CD4-positive, alpha-beta T cell (primary cell): ENCODE measurements at places on chromosomes 4 and X.

- DNase-seq = no peak
These were observed 34.7 kb upstream of the TASL start for GRCh38 chrX:30612250-30612655.

GRCh38 chr4:38504396-38504715, 159.6 kb upstream of the KLF3 start:
- no peak for DNase-seq

GRCh38 chr4:23134331-23134730, 441.6 kb downstream of the GBA3 start:
- DNase-seq = no peak

GRCh38 chr4:67052814-67053675, 492.3 kb downstream of the CENPC start:
- no peak for DNase-seq

DNA sequence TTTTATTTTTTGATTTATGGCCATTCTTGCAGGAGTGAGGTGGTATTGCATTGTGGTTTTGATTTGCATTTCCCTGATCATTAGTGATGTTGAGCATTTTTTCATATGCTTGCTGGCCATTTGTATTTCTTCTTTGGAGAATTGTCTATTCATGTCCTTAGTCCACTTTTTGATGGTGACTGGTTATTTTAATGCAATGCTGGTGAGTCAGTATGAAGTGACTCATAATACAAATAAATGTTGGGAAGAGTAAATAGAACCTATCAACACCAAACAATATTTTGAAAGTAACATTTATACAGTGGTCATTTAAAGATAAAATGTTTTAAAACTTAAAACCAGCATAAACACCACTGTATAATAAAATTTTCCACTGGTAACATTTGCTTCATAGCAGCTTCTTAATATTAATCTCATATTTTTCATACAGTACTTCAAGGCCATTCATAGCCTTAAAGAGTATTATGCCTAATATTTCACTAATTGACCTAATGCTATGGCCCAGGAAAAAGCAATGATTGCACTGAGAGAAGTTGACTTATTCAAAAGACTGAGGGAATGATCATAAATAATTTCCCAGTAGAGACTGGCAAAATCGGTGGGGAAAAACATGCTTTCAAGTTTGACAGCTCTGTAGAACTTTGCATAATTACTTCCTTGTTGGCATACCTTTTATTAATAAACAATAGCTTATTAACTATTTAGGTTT, 33.9 kb downstream of the CASK start:
- no peak for DNase-seq

DNA sequence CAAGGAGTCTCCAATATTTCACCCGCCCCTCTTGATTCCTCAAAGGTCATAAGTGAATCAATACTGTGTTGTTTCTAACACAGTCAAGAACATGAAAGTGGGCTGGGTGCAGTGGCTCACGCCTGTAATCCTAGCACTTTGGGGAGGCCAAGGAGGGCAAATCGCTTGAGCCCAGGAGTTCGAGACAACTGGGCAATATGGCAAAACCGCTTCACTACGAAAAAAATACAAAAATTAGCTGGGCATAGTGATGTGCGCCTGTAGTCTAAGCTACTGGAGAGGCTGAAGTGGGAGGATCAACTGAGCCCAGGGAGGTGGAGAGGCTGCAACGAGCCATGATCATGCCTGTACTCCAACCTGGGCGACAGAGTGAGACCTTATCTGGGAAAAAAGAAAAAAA, 3.4 kb downstream of the ACSL1 start:
- DNase-seq = no peak

- DNase-seq = no peak
These were observed 134.8 kb downstream of the FRYL start for GRCh38 chr4:48645225-48645794.

DNA sequence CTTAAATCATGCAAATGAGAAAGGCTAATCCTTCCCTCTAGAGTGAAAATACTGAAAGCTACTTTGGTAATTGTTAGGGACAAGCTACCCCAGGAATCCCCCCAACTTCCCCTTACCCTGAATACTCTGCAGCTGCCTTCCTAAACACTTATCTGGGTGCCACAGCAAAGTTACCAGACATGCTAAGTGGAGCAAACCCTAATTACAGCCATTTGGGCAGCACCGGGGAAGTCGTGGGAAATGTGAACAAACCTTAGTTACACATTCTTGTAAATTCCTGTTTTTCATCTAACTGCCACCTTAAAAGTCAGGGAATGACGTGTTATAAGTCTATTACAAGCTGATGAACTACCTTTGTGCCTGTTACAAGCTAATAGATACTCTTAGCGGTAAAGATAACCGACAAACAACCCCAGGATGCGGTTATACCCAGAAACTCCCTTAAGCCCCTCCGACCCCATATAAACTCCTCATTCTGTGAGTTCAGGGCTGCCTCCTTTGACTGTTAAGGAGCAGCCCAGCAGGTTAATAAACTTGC, 66.0 kb upstream of the PLAC8 start:
- DNase-seq = no peak
